Naive B cell (primary cell): ENCODE measurements at places on chromosomes 11 and 22. TPM values are rescaled to one million over a fixed set of nuclear protein-coding genes. Genes with fewer than 3 reads are reported as not detected.

Gene F2
- not detected for polyA plus RNA-seq

Gene AP2A2
- 5.1 TPM for polyA plus RNA-seq

- DNase-seq = no peak
Observed at GRCh38 chr11:123321636-123322035, 108.4 kb upstream of the GRAMD1B start.

Gene MS4A6E
- polyA plus RNA-seq = not detected

DNA sequence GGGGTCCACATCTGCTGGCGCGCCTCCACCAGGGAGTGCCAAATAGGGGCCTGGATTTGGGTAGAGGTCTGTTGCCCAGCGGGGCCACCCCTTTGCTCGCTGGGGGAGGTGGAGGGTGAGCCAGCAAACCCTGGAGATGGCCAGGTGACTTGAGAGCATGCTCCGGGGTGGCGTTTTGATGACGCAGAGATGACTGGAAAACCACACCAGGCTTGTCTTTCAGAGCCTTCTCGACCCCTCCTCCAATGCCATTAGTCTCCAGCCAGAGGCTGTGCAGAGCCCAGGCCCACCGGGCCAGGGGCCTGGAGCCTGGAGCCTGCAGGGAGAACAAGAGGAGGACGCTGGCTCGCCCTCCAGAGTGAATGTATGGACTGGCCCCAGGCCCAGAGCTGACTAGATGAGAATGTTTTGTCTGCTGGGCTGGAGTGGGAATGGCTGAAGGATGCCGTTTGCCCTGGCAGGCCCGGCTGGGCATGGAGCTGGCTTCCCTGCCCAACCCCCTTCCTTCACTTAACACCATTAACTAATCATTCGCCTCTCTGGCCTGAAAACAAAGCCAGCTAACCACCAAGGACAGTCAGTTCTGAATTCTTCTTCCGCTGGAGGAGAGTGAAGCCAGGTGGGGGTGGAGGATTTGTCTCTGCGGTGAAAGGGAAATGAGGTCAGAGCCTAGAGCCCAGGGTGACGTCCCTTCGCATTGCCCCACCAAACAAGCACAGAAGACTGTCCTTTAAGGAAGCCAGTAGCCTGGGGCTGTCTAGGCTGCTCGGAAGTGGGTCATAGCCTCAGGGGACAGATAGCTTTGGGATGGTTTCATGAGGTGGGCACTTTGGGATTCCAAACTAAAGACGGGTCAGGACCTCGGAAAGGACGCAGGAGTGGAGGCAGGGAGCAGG, 1.6 kb upstream of the MCAM start:
- DNase-seq = no peak

DNA sequence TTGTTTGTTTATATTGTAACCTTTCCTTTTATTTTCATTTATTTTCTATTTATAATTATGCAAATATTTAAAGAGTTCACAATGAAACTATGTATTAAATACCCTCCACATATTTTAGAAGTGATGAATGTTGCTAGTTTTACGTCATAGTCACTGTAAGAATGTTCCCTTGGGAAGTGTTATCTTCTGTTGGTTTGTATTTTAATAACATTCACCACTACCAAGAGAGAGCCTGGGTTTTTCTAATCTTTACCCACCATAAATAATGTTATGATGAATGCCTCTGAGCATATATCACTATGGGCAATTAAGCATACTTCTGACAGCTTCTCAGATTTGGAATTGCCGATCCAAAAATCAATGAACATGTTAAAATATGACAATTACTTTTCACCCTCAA, 80.7 kb downstream of the GGT1 start:
- no peak for DNase-seq

- no peak for DNase-seq
Observed at GRCh38 chr22:22154040-22154439, 90.5 kb upstream of the VPREB1 start.

Gene PGA3
- not detected for polyA plus RNA-seq

DNA sequence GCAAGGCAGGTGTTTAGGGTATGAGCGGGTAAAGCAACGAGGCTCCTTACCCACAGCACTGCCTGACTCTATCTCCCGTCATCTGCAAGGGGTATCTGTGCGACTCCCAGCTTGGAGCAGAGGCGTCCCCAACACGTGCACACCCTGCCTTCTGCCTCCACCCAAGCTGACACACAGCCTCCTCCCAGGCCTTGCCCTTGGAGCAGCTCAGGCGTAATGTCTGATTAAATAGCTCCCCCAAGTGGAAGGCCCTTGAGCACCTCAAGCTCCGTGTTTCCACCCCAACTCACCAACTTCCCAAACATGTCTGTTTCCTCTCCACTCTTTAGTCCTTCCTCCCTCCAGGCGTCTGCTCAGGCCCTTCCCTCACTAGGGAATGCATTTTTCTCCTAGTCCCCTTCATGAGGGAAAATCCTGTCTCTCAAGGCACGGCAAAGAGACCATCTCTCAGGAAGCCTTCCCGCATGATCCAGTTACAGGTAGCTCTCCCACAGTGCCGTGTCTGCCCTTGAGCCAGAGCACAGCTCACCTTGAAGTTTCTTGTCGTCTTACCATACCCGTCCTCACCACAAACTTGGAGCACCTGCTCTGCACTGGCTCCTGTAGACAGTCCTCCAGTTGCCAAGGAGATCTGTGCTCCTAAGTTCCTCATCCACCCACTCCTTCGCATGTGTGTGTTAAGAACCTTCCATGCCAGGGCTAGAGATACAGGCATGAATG, 15.8 kb downstream of the CYB5R2 start:
- DNase-seq = peak; percentile 16

- DNase-seq = no peak
Observed at GRCh38 chr11:6437423-6437822, 3.4 kb downstream of the HPX start.

- no peak for DNase-seq
Observed at GRCh38 chr11:129372609-129373488, 2.8 kb upstream of the BARX2 start.

- no peak for DNase-seq
Observed at GRCh38 chr11:8809241-8809938, 101.6 kb upstream of the AKIP1 start.

Gene LINC01488
- polyA plus RNA-seq = not detected

- DNase-seq = no peak
Observed at GRCh38 chr11:83326326-83326725, 40.2 kb upstream of the CCDC90B start.

DNA sequence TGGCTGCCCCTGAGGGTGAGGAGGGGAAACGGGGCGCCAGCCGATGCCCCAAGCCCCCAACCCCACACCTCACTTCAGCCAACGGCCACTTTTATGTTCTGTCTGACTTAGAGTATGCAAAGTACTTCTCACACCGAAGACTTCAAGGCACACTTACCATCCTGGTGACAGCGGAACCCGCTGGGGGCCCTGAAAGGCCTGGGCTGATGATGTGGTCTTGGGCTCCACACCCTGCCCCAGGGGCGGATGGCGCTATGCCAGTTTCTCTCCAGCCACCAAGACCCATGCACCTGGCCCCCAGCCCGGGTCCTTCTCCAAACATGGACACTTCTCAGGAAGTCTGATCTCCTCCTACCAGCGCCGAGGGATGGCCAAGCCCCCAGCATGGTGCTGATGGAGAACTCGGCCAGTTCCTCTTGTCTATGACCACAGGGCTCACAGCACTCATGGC, 175.4 kb downstream of the CTTN start:
- DNase-seq = no peak

DNA sequence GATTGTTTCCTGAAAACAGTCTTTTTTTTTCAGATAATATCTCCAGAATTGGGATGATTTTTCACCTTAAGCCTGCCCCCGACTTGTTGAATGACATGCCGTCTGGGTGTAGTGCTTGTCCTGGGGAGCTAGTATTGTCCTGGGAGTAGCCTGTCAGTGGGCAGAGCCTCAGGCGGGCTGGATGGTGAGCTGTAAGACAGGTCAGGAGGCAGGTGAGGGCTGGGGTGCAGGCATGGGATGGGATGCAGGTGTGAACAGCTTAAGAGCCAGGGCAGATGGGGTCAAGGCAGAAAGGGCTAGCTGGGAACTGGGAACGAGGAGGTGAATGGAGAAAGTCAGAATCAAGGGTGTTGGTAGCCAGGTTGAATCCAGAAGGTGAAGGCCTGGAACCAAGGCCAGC, 200.2 kb downstream of the CSNK2A3 start:
- DNase-seq = no peak

Gene AMPD3
- 25.9 TPM for polyA plus RNA-seq

DNA sequence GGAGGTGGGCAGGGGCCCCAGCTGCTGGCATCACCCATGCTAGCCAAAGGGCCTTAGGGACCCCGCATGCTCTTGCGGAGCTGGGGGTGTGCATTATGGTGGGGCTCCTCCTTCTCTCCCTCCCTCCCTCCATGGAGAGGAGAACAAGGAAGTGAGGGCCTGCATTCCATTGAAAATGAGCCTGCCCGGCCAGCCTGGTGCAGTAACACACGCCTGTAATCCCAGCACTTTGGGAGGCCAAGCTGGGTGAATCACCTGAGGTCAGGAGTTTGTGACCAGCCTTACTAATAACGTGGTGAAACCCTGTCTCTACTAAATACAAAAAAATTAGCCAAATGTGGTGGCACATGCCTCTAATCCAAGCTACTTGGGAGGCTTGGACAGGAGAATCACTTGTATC, 22.4 kb downstream of the SNAP29 start:
- no peak for DNase-seq

GRCh38 chr11:47980907-47981621, 705 bp downstream of the PTPRJ start:
- DNase-seq = peak; percentile 20

DNA sequence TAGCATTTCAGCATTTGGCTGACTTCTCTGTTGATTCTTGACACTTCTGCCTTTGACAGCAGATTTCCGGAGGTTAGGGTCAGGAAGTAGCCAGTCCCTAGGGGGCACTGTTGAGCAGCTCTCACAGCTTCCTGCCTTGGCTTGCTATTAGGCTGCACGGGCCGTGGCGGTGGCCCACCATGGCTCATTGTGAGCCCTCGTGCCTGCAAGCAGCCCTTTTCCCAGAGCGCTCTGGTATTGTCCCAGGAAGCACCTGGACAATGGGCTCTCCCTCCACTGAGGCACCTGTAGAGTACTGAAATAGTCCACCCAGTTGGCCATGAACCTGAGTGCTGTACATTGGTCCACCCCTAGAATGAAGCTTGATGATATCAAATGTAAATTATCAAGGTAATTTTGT, 100.2 kb upstream of the GAL start:
- peak; percentile 43 for DNase-seq

Gene CHADL
- not detected for polyA plus RNA-seq

Gene SORL1
- 64.5 TPM for polyA plus RNA-seq

- no peak for DNase-seq
Observed at GRCh38 chr11:73648571-73649046, 2.2 kb downstream of the PLEKHB1 start.

GRCh38 chr11:114202011-114202609, 94.1 kb upstream of the NNMT start:
- DNase-seq = no peak

Gene DDX10
- 22.1 TPM for polyA plus RNA-seq

GRCh38 chr11:128174465-128175291, 412.7 kb downstream of the ETS1 start:
- no peak for DNase-seq

Gene PTPMT1
- polyA plus RNA-seq = 78.9 TPM

GRCh38 chr11:109612496-109612895, 190.5 kb downstream of the C11orf87 start:
- no peak for DNase-seq

DNA sequence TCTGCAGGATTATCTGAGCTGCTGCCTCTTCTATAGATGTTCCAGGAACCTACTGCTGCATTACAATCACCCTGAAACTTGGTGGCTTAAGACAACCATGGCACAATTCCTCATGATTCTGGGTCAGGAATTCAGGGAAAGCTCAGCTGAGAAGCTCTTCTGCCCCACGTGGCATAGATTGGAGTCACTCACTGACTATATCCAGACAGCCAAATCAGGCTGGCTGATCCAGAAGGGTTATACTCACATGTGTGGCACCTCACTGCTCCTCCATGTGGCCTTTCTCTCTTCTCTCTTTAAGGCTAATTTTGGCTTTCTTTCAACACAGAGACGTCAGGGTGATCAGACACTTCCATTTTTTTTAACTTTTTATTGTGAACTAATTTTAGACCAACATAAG, 125.5 kb downstream of the BBOX1 start:
- DNase-seq = no peak

DNA sequence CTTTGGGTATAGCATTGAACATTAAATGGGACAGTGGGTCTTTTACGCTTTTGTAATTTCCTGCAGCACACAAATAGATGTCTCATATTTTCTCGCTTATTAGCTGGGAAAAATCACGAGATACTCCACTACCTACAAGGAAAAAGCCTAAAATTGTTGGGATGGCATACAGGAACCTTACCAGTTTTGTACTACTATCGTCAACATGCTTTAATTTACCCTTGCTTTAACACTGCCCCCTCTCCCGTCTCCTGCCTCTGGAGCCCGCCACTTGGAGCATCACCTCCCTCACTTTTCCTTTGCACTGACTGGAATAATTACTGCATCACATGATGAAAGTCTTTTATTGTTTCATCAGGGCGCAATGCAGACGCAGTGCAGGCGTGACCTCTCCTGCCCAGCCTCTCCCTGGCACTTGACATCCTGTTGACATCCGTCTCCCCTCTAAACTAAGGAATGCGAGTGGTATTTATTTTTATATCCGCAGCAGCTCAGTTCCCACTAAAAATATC, 1.0 kb upstream of the FNBP4 start:
- no peak for DNase-seq

DNA sequence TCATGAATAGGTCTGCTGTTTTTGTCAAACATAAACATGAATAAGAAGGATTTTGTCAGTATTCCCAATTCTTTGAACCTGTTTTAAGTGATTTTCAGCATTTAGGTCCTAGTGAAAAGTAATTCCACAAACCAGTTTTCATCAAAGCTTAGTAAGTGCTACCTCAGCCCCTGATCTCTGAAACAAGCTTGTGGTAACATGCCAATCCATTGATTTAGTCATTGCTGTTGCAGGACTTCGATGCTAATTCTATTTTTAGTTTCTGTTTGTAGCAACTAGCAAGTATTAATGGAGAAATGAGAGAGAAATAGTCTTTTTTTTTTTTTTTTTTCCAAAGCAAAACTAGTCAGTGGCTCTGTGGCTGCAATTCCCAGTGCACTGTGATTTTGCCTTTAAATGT, 91.4 kb downstream of the JRKL start:
- no peak for DNase-seq

- peak; percentile 45 for DNase-seq
Observed at GRCh38 chr11:86291466-86292262, 10.4 kb upstream of the HIKESHI start.

Gene MAP6
- polyA plus RNA-seq = not detected

GRCh38 chr11:64410404-64410734, 51.4 kb downstream of the RPS6KA4 start:
- no peak for DNase-seq

DNA sequence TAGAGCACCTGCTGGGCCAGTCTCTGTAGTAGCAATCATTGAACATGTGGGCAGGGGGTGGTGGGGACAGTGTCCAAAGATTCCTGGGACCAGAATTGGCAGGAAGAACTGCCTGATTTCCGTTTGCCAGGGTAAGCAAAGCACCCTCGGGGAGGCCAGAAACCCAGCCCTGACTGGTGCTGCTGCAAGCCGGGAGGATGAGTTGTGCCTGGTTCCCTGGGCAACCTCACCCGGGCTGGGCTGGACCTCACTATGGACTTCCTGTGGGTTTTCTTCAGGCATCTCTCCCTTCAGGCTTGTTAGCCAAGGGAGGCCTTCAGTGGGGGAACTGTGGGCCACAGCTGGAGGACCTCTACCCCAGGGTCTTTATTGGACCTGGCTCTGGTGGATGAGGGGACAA, 8.0 kb upstream of the POU2F3 start:
- DNase-seq = no peak
